ENCODE measurements at places on chromosomes 4 and X.

DNA sequence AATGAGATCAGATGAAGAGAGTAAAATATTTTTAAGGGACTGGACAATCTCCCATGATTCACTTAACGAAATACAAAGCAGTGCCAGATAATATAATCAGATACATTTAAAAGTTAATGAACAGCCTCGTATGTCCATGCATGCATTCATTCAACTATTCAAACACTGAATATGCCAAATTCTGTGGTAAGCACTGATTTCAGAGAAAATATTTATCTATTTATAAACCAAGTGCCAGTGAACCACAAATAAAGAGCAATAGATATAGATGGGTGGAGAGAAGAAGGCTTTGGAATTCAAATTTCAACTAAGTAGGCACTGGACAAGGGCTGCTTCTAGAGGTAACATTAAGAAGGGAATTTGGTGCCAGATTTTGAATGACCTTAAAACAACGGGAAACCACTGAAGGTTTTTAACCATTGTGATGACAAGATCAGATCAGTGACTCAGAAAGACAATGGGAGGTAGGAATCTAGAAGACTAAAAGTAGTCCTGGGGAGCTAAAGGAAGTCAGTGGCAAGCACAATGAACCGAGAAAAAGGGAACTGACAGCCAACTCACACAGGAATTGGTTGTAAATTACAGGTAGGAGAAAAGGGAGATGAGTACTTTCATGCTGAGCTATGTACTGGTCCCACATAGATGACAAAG, 14.2 kb downstream of the ELOVL6 start:
- DNase-seq, result no peak

DNA sequence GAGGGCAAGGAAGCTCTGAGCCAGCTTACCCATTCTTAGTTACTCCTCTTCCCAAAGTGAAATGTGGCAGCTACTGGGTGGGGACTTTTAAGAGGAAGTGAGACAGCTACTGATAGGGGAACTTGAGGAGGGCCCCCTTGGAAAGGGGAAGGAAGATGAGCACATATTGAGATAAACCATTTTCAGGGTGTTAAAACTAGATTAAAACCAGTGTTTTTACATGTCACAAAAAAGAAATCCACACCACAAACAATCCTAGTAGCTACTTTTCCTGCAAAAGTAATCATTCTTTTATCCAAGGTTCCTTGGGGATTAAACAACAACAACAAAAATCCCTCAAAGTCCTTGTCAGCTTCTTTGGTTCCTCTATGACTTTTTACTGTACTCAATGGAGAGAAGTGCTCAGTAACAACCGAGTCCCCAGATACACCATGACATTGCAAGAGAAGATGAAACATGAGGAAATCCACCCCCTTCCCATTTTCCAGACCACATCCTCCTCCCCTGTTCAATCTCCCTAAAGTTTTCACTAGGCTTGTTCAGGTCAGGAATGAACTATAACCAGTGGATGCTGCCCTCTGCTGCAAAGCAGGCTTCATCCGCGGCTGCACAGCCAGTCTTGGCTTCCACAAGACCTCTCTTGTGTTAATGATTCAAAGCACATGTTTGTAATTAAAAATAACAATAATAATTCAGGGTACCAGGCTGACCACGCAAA, 113.5 kb upstream of the TMEM164 start:
- no peak for DNase-seq

GRCh38 chrX:139563251-139563650, 32.7 kb downstream of the F9 start:
- DNase-seq, result no peak

GRCh38 chr4:186810613-186811150, 87.0 kb upstream of the FAT1 start:
- DNase-seq, result no peak

DNA sequence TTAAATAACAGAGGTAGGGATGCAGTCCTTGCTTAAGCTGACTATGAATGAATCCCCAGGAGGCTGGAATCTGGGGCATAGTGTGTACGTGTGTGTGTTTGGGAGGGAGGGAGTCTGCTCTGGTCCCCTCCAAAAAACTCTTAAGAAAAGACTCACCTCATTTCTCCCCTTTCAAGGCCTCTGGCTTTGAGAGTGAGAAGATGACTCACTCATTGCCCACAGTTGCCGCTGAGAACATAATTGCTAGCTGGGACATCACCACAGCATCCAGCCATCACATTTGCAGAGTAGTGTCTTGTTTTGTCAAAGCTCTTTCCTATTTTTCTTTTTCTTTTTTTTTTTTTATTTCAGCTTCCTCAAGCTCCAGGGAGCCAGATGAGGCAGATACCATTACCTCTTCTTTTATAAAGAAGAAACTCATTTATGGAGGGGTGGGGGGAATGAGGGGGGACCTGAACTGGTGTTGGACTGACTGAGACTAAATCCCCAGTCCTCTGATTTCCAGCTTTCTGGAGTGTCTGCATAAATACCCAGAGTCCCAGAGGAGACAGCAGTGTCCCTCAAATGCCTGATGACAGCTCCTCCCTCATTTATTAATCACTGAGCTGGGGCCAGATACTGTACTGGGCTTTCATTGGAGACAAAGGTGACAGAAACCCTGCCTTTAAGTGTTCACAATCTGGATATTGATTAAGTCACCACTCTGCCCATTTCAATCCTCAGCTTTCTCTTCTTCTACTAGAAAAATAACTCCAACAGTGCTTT, 61.9 kb upstream of the LAS1L start:
- DNase-seq, result peak; percentile 63

- no peak for DNase-seq
Observed at GRCh38 chr4:13430834-13431568, 53.1 kb downstream of the RAB28 start.

GRCh38 chrX:150926304-150926703, 27.8 kb upstream of the CD99L2 start:
- no peak for DNase-seq

- DNase-seq, result no peak
Observed at GRCh38 chrX:11124112-11124511, 13.0 kb downstream of the HCCS start.

- no peak for DNase-seq
Observed at GRCh38 chrX:17472424-17472823, 97.4 kb downstream of the NHS start.

DNA sequence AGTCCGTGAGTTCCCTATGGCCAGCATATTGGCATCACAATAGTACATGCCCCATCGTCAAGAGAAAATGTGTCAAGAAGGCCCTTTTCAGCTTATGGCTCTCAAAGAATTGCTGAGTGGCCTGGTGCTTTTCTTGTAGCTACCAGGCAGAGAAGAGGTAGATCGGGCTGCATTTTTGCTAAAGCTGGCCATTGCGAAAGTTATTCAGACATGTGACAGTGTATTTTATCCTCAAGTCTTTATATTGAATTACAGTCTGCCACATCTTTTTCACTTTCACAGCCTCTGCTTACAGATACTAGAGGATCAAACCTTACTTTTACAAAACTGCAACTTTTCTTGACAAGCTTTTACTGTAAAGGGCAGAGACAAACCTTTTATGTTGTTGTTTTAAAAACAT, 261.5 kb upstream of the IGFBP7 start:
- DNase-seq, result no peak

DNA sequence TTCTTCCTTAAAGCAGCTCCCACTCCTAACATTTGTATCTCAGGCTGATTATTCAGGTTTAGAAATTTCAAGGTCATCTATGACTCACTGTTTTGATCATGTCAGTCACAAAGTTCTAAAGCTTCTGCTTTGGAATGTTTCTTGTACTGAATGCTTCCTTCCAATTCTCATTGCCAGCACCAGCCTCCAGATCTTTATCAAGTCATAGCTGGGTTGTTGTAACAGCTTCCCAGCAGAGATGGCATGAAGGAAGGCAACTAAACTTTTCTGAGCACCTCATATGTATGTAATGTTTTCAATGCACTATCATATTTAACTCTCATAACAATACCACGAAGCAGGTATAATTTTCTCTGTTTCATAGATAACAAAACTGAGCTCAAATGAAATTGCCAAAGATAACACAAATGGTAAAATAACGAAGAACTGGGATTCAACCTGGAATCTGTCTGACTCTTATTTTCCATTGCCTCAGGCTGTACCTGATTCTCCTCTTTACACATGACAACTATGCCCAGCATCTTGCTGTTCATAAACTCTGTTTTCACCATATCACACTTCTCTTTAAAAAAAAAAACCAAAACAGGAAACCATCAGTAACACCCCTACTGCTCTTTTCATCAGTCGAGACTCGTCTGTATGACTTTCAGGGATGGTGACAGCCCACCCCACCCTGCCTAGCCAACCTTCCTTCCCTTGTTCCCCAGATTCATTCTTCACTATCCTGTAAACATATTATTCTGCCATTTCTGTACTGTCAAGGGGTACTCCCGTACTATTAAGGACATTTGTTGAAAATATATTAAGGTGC, 13.4 kb downstream of the TRPC3 start:
- DNase-seq, result no peak

- no peak for DNase-seq
Observed at GRCh38 chr4:32440391-32440790, 1720.2 kb downstream of the PCDH7 start.

DNA sequence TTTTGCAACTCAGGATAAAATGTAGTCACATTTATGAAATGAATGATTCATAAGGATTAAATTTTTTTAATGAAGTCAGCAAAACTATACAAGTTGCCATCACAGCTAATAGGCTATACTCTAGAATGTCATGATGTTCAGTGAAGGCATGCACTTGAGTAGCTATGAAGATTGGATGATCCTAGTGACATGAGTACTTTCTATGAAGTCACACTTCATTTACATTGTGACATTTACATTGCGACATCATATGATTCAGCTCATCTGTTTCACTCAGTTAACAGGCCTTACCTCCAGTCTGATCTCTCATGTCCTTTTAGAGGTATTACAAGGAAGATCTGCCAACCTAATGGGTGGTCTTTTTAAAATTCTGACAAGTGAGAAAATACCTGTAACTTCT, 82.7 kb upstream of the FGF13 start:
- no peak for DNase-seq

- DNase-seq, result no peak
Observed at GRCh38 chr4:11904846-11905739, 476.4 kb upstream of the HS3ST1 start.

All from CD4-positive, alpha-beta T cell treated with Interferon alpha-2 for 1 hour (primary cell).